Muscle of leg (tissue), 16 donors: ENCODE measurements at places on chromosomes 5 and 9. TPM values are rescaled to one million over a fixed set of nuclear protein-coding genes. Genes with fewer than 3 reads are reported as not detected.
A peak's percentile ranks its signal among the peaks of the same experiment; 100 is the strongest.

The PHAX gene
- 33.1 TPM for polyA plus RNA-seq

The BARX1 gene
- polyA plus RNA-seq = not detected

The EIF4E1B gene
- not detected for polyA plus RNA-seq

The KIF27 gene
- 6.6 TPM for polyA plus RNA-seq

The ANAPC2 gene
- polyA plus RNA-seq = 30.9 TPM

The CYLC2 gene
- not detected for polyA plus RNA-seq

The GPX8 gene
- polyA plus RNA-seq = 50.4 TPM

The TNFSF8 gene
- polyA plus RNA-seq = 0.28 TPM

The CCDC180 gene
- polyA plus RNA-seq = 11.3 TPM

The ANGPTL2 gene
- polyA plus RNA-seq = 104 TPM

The GBA2 gene
- 44.7 TPM for polyA plus RNA-seq

The CDX1 gene
- polyA plus RNA-seq = 0.33 TPM

The FOXI1 gene
- polyA plus RNA-seq = not detected

- H3K4me3 ChIP-seq = no peak overlapping the region
- peak; percentile 25 for DNase-seq
- no peaks in the 10 kb centered on the region for H3K27me3 ChIP-seq
- H3K4me1 ChIP-seq = no peaks in the 10 kb centered on the region
Measured at GRCh38 chr9:4324513-4324912, 24.6 kb upstream of the GLIS3 start.

- no peak overlapping the region for H3K27ac ChIP-seq
- no peak for DNase-seq
- H3K36me3 ChIP-seq = no peaks in the 10 kb centered on the region
Measured at GRCh38 chr5:157352756-157353340, 86.9 kb downstream of the CYFIP2 start.

DNA sequence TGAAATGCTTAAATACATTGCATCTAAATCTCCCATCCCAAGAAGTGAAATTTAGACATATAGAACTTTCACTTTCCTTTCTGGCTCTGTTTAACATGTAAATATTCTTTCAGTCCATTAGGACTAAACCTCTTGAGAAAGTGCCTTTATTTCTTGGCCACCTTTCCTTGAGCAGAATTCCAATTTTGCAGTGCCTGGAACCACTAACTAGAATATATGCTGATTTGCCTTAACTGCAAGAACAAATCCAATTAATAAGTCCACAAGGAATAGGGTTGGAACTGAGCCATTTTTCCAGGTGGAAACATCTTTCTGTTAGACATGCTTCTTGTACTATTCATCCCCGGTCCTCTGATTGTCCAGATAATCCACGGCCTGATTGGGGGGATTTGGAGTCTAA, 478.0 kb downstream of the ENC1 start:
- H3K4me1 ChIP-seq = peaks cover 19% of the 10 kb centered on the region
- H3K4me3 ChIP-seq = no peak overlapping the region
- no peaks in the 10 kb centered on the region for H3K36me3 ChIP-seq
- no peaks in the 10 kb centered on the region for H3K27me3 ChIP-seq

GRCh38 chr9:121863955-121864354, 212.5 kb downstream of the DAB2IP start:
- no peaks in the 10 kb centered on the region for H3K27me3 ChIP-seq
- no peak overlapping the region for H3K27ac ChIP-seq
- DNase-seq = no peak
- H3K36me3 ChIP-seq = peaks cover 15% of the 10 kb centered on the region
- no peak overlapping the region for H3K4me3 ChIP-seq

GRCh38 chr5:115543365-115544042, 1.1 kb downstream of the FEM1C start:
- peaks cover 7% of the 10 kb centered on the region for H3K4me1 ChIP-seq
- peak overlapping the region; percentile 96 for H3K27ac ChIP-seq
- H3K27me3 ChIP-seq = no peaks in the 10 kb centered on the region
- H3K36me3 ChIP-seq = peaks cover 21% of the 10 kb centered on the region

GRCh38 chr9:108083796-108084352, 594.3 kb upstream of the KLF4 start:
- H3K27ac ChIP-seq = no peak overlapping the region
- H3K36me3 ChIP-seq = no peaks in the 10 kb centered on the region
- H3K4me1 ChIP-seq = peaks cover 4% of the 10 kb centered on the region
- no peak overlapping the region for H3K4me3 ChIP-seq
- peak; percentile 36 for DNase-seq
- no peaks in the 10 kb centered on the region for H3K27me3 ChIP-seq

DNA sequence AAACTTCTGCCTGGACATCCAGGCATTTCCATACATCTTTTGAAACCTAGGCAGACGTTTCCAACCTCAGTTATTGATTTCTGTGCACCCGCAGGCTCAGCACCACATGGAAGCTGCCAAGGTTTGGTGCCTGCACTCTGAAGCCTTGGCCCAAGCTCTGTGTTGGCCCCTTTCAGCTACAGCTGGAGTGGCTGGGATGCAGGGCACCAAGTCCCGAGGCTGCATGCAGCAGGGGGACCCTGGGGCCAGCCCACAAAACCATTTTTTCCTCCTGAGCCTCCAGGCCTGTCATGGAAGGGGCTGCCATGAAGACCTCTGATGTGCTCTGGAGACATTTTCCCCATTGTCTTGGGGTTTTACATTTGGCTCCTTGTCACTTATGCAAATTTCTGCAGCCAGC, 49.9 kb downstream of the NFX1 start:
- H3K27me3 ChIP-seq = no peaks in the 10 kb centered on the region
- no peak for DNase-seq
- no peak overlapping the region for H3K4me3 ChIP-seq
- no peak overlapping the region for H3K27ac ChIP-seq
- peaks cover 3% of the 10 kb centered on the region for H3K4me1 ChIP-seq

DNA sequence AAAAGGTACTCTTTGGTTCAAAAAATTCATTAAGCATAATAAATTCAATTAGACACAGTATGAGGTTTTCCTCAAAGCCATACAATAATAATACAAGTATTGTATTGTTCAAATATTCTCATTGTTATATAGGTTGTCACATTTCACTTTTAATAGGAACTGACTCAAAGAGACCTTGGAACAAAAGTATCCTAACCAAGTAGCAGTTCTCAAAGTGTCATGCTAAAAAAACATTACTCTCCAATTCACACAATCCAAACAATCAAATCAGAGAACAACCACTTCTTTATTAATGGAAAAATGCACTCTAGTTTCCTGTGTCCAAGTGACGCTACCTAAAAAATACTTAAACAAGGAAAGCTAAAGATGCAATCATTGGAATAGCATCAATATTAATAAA, 115.4 kb downstream of the DENND1A start:
- no peaks in the 10 kb centered on the region for H3K36me3 ChIP-seq
- no peak overlapping the region for H3K4me3 ChIP-seq
- no peaks in the 10 kb centered on the region for H3K4me1 ChIP-seq
- DNase-seq = no peak

DNA sequence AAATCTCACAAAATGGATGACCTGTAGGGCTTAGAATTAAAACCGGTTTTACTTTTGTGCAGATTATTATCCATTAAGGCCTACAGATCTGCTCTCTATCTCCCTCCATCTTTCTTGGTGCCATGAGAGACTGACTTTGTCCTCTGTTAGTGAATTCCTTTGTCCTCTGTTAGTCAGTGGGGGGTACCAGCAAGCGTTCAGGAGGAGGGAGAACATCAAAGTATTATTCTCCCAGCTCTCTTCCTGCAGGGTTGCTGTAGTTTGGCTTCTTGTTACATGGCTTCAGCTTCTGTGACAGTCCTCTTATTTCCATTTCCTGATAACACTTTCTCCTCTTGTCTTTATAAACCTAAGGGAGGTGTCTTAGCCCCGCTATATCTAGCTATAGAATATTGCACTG, 850.5 kb upstream of the SEMA6A start:
- no peak for DNase-seq
- no peak overlapping the region for H3K27ac ChIP-seq

DNA sequence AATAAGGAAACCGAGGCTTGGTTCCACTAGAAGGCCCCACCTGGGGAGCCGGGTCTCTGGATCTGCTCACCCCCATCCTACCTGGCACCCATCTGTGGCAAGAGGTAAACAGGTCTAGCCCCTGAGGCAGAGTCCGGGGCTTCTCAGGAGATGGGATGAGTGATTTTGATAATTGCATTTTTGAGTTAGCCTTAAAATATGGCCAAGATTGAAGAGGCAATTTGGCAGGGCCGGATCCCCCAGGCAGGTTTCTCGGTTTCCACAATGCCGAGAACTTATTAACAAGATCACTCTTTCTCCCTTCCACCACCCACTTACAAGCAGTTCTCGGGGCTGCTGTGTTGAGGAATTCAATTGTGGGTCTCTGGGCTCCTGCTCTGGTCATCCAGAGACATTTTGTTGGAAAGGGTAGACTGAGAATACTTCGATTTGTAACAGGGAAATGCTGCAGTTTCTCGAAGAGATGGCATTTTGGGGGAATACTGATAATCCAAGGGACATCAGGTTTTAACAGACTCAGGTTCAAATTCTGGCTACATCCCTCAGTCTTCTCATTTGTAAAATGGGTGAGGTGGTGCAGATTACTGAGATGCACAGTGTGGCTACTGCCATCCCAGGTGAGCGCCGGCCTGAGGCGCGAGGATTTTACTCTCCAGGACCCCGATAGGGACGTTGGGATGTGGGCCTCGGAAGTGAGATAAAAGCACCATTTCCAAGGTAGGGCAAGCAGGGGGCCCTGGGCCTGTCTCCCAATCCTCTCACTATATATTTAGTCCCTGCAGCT, 194.2 kb downstream of the CDK5RAP2 start:
- no peak overlapping the region for H3K4me3 ChIP-seq
- DNase-seq = no peak
- H3K36me3 ChIP-seq = peaks cover 27% of the 10 kb centered on the region
- H3K4me1 ChIP-seq = peaks cover 18% of the 10 kb centered on the region
- no peaks in the 10 kb centered on the region for H3K27me3 ChIP-seq

- peaks cover 17% of the 10 kb centered on the region for H3K4me1 ChIP-seq
- peak overlapping the region; percentile 79 for H3K4me3 ChIP-seq
- peaks cover 10% of the 10 kb centered on the region for H3K27me3 ChIP-seq
Measured at GRCh38 chr9:69671311-69671878, 776 bp downstream of the APBA1 start.

DNA sequence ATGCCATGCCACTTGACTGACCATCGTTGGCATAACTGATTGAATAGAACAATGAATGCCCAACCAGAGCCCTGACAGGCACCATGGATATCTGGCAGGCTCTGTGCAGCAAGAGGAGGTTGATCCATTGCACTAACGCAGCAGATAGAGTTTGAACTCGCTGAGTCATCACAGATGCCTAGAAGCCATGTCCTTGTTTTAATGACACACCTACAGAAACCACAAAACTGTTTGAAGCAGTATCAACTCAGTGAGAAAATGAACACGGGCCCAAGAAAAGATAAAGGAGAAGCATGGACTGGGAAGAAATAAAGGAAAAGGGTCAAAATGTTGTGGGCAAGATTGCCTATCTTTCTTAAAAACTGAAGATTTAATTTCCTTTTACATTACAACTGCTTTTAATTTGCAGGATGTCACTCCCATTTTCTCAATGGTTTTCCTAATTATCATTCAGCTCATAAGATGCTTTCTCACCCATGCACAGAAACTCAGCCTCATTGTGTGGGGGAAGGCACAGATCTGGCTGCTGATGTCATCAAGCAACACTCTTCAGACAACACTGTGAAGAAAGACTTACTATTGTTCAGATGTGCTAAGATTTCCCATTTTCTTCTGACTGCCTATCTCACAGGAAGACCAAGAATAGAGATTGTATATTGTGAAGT, 129.0 kb downstream of the PIK3R1 start:
- no peak overlapping the region for H3K27ac ChIP-seq
- H3K27me3 ChIP-seq = no peaks in the 10 kb centered on the region

- H3K4me3 ChIP-seq = no peak overlapping the region
- DNase-seq = no peak
- H3K27me3 ChIP-seq = no peaks in the 10 kb centered on the region
- H3K36me3 ChIP-seq = no peaks in the 10 kb centered on the region
- H3K4me1 ChIP-seq = peaks cover 10% of the 10 kb centered on the region
Measured at GRCh38 chr5:72477644-72478043, 29.6 kb downstream of the ZNF366 start.

DNA sequence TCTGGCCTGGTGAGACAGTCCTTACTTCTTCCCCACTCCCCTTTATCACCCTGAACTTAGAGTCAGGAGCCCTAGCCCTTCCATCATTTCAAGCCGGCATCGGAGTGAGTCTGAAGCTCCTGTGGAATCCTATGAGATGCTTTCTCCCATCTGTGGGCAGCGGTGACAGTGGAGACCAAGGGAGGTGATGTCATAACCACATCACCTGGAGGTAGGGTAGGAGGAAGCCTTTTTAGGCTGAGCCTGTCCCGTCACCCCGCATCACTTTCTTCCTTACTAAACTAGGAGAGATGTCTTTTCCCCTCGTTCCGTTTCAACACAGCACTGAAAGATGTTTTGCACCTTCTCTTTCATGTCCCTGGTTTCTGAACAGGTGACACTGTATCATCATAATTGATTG, 124.1 kb upstream of the WWC1 start:
- H3K4me3 ChIP-seq = no peak overlapping the region
- peaks cover 27% of the 10 kb centered on the region for H3K4me1 ChIP-seq
- H3K36me3 ChIP-seq = no peaks in the 10 kb centered on the region
- H3K27ac ChIP-seq = no peak overlapping the region
- H3K27me3 ChIP-seq = peaks cover 2% of the 10 kb centered on the region

DNA sequence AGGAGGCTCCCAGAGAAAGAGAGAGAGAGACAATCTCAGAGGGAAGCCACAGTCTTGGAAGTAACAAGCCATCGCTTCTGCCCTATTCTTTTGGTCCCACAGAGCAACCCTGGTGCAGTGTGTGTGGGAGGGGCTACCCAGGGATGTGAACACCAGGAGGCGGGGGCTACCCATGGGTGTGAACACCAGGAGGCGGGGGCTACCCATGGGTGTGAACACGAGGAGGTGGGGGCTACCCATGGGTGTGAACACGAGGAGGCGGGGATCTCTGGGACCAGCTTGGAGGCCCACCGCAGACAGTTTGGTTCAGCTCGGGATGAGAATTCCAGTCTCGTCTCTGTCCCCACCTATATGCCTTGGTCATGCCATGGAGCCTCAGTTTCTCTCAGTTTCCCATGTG, 44.9 kb downstream of the HMCN2 start:
- H3K36me3 ChIP-seq = no peaks in the 10 kb centered on the region
- no peaks in the 10 kb centered on the region for H3K27me3 ChIP-seq
- H3K4me3 ChIP-seq = no peak overlapping the region
- H3K4me1 ChIP-seq = peaks cover 42% of the 10 kb centered on the region
- DNase-seq = no peak

- H3K4me3 ChIP-seq = no peak overlapping the region
- no peaks in the 10 kb centered on the region for H3K36me3 ChIP-seq
- H3K27me3 ChIP-seq = no peaks in the 10 kb centered on the region
- no peaks in the 10 kb centered on the region for H3K4me1 ChIP-seq
- H3K27ac ChIP-seq = no peak overlapping the region
Measured at GRCh38 chr5:41482715-41483114, 27.7 kb downstream of the PLCXD3 start.
